ENCODE measurements at places on chromosomes 4 and X.
A peak's percentile ranks its signal among the peaks of the same experiment; 100 is the strongest.

- DNase-seq, result peak; percentile 38
Measured at GRCh38 chrX:150038986-150039599, 100.8 kb upstream of the EOLA2 start.

- no peak for DNase-seq
Measured at GRCh38 chr4:156788782-156789181, 182.8 kb downstream of the PDGFC start.

GRCh38 chrX:39677978-39678791, 419.6 kb downstream of the BCOR start:
- DNase-seq, result no peak

DNA sequence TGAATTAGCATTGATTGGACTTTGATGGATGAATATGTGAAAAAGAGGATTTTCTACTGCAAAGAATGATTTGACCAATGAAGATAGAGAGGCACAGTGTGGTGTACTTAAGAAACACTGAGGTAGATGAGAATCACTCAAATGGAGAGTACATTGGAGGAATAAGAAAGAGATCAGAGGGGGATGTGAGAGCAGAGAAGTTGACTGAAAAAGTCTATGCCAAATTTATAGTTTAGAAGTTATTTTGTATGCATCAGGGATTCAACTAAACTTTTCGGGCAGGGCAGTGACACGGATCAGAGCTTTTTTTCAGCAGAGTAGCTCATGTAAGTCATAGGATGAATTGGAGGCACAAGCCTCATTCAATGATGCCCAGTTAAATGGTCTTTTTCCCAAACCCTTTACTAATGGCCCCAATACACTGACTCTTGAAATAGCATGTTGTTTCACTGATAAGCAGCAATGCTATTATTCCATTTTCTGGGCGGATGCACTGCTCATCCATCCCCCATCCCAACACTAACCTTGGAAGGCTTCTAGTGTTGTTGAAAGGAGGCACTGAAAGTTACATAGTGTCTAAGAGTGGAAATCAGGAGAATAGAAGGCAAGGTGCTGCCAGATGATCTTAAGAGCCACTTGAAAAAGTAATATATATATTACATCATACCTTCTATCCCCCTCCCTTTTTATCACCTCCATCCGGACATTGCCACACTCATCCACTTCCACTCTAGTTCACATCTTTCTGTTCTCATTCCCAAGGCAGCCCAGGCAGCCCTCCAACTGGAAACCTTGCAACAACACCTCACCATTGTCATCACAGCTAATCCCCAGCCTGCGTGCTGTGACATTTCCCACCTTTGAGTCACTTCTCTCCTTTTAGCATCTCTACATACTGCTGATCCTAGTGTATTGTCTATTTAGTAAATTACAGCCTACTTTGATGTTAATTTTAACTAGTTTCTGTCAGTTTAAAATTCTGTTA, 46.1 kb downstream of the ARHGAP24 start:
- no peak for DNase-seq
